ENCODE measurements at places on chromosomes 1 and 21.
A peak's percentile ranks its signal among the peaks of the same experiment; 100 is the strongest.

DNA sequence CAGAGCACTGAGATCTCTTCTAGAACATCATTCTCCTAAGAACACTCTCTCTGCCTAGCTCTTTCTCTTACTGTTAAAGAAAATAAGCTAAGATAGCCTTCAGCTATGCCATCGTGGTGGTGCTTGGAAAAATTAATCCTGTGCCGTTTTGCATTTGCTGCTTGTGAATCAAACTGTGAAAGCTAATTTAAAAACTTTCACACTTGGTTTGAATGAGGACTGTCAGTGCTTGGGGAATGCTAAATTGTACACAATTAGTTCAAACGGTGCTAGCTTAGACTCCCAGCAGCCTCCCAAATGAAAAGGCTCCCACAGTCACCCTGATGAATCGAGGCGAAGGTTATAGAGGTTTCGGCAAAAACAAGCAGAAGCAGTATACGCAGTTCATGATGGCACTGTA is 79.6 kb downstream of the DAB1 start:
- no peak for DNase-seq

DNA sequence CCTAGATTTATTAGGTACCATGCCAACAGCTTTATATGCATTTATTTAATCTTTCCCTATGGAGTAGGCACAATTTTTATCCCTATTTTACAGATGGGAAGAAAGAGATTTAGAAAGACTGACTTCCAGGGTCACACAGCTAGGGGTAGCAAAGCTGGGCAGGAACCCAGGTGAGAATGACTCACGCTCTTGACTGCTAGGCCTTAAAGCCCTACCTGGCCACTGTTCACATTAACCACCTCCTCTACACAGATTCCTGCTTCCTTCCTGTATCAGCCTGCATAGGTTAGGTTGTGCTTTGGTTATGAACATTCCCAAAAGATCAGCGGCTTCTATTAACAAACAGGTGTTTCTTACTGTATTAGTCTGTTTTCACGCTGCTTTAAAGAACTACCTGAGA is 53.2 kb downstream of the DNAJC6 start:
- no peak for DNase-seq

DNA sequence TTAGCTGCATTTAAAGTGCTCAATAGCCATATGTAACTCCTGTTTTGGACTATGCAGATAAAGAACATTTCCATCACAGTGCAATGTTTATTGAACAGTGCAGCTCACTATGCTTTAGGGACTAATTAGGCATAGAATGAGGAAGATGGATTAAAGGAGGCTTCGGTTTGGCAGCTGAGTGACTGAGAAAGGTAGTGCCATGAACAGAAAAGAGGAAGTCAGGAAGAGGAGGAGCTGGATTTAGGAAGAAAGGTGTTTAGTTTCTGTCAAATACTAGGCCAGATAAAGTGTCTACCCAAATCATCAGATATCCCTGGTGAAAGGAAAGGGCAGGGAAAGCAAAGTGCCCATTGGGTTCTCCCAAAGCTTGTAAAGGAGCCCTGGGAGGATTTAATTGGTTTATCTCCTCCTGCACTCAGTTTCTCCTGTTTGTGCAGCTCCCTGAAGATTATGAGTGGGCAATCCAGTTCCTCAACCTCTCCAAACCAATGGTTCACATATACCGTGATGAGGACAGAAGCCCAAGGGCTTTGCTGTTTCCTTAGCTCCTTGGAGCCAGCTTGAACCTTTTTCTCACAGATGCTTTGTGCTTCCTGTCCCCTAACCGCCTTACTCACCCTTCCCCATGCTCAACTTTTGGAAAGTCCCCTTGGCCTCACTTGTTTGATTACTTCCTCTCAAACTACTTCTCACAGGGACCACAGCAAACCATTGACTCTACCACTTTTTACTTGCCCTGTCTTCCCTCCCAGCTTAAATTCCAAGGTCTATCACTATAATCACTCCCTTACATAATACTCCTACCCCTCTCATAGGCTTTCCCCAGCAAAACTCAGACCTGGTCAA is 3.5 kb upstream of the RAP1A start:
- peak; percentile 85 for DNase-seq

DNA sequence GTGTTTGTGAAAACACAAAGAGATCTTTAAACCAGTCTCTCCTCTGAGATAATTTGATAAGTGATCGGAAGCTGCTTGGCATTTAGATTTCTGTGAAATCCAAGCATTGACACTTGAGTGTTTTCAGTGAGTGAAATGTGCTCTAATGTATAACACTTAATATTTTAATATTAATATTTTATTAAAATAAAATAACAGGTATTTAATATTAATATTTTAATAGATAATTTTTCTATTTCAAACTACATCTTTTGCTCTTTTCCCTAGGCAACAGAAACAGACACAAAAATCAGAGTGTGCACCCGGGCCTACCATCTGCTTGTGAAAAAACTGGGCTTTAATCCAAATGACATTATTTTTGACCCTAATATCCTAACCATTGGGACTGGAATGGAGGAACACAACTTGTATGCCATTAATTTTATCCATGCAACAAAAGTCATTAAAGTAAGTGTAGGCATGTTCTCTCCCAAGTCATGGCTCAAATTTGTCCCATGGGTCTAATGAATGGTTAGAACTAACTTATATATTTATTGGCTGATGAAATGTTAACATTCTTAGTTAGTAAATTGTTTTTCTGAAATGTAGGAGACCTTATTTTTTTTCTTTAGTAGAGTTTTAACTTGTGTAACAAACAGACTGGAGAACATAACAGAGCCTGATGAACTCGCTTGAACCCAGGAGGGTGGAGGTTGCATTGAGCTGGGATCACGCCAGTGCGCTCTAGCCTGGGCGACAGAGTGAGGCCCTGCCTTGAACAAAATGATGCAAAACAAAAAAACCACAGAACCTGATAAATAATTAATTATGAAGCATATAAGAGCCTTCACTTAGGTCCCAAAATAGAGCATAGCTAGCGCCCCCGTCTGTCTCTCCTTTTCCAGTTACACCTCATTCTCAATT is 55.2 kb downstream of the MTR start:
- DNase-seq: no peak

DNA sequence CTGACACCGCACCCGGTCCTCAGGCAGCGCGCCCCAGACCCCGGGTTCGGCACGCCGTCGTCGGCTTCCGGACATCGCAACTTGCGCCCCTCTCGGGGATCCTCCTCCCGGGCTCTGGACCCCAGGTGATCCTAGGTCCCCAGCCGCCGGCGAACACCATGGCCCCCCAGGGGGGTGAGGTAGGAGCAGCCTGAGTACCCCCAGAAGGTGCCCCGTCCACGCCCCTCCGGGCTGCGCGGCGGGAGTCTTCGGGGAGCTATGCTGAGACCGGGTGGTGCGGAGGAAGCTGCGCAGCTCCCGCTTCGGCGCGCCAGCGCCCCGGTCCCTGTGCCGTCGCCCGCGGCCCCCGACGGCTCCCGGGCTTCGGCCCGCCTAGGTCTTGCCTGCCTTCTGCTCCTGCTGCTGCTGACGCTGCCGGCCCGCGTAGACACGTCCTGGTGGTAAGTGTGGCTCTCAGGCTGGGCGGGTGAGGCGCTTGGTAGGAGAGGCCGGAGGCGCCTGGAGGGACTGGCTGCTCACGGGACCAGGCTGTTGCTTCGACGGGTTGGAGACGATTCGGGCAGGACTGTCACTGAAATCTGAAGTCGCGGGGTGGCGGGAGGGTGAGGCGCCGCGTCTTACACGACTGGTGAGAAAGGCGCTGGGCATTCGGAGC is 367 bp downstream of the WNT2B start:
- no peak for DNase-seq

- no peak for DNase-seq
These were observed 13.3 kb downstream of the PRSS38 start for GRCh38 chr1:227828786-227829185.

DNA sequence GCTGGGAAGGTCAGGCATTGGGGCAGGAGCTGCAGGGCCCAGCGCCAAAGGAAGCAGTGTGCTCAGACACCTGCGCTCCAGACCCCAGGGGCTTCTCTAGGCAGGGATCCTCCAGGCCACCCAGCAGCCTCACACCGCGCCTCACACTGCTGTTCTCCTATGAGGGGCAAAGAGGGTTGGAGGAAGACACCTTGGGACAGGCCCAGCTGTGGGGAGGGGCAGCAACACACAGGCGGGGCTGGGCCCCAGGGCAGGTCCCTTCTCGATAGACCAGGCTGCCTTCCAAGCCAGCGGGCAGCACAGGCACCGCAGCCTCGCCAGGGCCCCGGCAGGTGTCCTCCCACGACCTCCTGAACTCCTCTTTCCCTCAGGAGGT is 20.7 kb upstream of the PRSS38 start:
- DNase-seq: no peak

- no peak for DNase-seq
These were observed 207.7 kb downstream of the HHAT start for GRCh38 chr1:210536254-210536961.

DNA sequence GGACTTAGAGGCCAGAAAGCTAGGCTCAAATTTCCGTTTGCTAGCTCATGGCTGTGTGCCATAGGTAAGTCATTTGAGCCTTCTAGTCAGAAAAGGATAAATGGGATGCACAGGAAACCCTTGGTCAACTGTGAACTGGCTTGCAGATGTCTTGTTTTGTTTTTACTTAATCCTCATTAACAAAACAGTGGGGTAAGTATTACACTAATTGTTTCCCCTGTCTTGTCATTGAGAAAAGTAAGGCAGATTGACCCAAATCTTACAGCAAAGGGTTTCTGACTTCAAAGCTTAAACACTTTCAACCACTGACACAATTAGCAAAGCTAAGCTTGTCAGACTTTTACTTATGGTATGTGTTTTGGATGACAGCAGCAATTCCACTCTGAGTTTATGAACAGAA is 291.3 kb downstream of the NTNG1 start:
- DNase-seq: no peak

- DNase-seq: no peak
These were observed at the start of gene RIPPLY3 for GRCh38 chr21:37006486-37007291. Gene RIPPLY3, plus strand, starts transcription at chr21:37006702. Its CDS starts 71 bp downstream, at chr21:37006773.

DNA sequence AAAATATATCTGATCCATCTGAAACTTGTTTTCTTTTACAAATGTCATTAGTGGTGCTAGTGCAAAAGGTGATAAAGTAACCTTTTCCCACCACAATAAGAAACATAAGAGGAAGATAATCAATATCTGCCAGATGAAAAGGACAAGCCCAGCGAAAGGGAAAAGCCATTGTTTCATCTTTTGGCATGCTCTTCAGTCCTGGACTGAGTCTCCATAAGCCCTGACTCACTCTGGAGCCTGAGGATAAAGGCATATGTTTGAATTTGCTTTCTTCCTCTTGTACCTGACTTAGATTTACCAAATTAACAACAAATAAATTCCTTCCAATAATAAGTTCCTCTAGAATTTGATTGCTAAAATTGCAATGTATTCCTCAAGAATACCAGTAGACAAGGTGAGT is 13.6 kb downstream of the DNAJC11 start:
- DNase-seq: no peak

DNA sequence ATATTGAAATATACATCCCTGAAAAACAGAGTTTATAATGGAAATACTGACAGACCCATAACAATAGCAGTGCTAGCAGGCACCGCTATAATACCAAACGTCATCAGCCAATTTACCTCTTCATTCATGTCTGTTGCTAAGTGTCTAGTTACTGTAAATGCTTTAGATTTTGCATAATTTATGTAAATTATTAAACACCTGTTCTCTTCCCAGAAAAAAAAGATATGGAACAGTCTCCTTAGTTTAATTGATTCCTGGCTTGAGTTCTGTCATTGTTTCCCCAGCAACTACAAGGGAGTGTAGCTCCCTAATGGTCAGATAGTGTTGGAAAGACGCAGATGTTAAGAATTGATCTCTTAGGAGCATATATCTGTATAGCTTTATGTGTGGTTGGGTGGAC is 817.9 kb upstream of the ADGRL2 start:
- DNase-seq: no peak

- peak; percentile 65 for DNase-seq
These were observed 42.5 kb upstream of the DISC1 start for GRCh38 chr1:231584117-231584516.

DNA sequence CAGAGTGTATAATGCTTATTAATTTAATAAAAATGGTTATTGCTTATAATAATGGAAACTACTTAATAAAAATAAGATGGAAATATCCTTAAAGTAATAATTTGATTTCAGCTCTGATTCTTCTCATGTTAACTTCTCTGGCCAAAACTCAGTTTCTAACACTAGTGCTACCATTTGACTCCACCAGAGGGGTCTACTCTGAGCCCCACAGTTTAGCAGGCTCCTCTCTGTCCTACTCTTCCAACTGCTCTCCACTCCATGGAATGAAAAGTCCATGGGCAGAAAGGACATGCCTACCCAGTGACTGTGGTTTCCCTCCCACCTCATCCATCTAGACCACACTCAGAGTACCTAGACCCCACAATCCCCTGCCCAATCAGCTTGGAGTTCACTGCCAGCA is 489.1 kb upstream of the CAMK1G start:
- no peak for DNase-seq

DNA sequence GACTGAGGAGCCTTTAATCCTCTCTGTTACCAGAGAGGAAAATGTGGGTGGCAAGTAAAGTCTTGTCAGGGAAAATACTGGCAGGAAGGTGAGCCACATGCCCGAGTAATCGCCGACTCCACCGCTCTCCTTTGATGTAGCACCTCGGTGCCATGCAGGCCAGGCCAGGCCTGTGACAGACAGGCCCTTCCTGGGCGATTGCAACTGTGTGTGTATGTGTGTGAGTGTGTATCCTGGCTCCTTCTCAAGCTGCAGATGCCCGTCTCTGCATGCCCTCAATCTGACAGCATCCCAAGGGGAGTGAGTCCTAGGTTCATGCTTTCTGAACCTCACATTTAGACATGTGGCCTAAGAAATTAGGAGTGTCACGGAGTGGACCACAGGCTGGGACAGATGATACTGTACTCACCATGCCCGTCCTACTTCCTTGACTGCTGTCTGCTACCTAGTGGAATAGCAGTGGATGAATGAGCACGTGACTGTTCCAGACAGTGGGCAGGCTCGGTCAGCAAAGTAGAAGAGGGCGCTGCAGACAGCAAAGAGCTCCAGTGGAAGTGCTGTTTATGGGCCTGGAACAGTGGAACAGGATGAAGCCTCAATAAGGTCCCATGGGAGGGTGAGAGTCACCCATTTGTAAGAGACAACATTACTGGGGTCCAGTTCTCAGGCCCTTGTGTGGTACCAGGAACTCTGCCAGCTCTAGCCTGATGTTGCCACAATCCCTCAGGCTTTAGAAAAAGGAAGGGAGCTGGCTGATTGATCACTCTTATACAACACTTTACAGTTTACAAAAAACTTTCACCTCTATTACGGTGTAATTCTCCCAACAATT is 25.3 kb downstream of the SERTAD4 start:
- no peak for DNase-seq

- no peak for DNase-seq
These were observed 480.2 kb downstream of the COL11A1 start for GRCh38 chr1:102628109-102628613.

GRCh38 chr1:156805766-156806511 is 10.7 kb downstream of the SH2D2A start:
- DNase-seq: no peak

Data from MV-4-11 (cell line).